ENCODE measurements at places on chromosomes 7 and 10. TPM values are rescaled to one million over a fixed set of nuclear protein-coding genes. Genes with fewer than 3 reads are reported as not detected.

DNA sequence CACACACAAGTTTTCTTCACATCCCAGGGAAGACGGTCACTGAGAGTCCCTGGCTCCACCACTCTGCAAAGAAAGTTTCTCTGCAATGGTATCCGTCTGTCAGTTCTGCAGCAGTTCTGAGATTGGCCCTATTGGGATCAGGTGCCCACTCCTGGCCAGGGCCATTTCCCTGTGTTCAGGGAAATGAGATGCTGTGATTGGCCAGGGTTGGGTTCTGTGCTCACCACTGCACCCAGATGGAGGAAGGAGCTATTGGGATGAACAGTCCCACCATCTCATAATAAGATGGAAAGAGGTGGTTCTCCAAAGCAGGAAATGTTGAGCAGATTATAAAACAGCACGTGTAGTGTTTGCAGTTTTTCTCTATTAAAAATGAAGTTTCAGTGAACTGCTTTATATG, 13.3 kb upstream of the PIP4K2A start:
- DNase-seq: no peak

GRCh38 chr7:156589808-156590207, 50.8 kb upstream of the RNF32 start:
- no peak for DNase-seq

DNA sequence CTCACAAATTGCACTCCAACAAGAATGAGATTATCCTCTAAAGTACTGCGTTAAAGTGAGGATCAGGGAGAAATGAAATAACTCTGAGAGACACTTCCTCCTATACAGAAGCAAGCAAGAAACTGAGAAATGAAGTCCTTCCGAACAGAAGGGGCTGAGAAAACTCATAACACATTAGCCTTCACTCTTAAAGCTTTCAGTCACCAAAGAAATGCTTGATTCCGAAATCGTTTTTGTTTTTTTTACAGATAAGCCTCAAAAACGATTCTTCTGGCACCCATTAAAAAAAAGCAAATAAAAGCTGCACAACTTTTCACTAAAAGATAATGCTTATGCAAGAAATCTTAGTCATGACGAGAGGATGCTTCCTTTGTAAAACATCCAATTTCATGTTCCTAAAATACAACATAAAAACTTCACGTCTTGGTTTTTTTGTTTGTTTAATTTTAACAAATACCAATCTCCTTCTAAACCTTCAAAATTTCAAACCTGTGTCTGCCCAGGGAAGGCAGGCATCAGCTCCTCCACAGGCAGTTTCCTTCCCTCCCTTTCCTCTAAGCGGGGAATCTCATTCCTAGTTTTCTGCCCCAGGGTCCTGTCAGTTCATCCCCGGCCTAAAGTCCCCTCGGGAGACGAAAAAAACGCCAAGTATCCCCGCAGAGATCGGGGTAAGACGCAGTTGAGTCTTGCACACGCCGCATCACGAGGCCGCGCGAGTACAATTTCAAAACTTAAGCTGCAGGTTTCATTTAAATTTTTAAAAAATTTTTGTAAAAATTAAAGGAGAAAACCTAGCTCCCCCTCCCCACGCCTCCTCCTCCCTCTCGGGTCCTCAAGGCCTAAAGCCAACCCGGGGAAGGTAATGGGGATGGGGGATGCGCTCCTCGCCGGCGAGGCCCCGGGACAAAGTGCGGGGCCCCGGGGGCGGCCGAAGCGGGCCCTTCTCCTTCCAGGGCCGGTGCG, 1.1 kb downstream of the BAZ1B start:
- no peak for DNase-seq

- DNase-seq: peak; percentile 75
These were observed 183.5 kb upstream of the INHBA start for GRCh38 chr7:41886262-41886900.

GRCh38 chr7:51316262-51316665, 345 bp downstream of the COBL start:
- DNase-seq: no peak

DNA sequence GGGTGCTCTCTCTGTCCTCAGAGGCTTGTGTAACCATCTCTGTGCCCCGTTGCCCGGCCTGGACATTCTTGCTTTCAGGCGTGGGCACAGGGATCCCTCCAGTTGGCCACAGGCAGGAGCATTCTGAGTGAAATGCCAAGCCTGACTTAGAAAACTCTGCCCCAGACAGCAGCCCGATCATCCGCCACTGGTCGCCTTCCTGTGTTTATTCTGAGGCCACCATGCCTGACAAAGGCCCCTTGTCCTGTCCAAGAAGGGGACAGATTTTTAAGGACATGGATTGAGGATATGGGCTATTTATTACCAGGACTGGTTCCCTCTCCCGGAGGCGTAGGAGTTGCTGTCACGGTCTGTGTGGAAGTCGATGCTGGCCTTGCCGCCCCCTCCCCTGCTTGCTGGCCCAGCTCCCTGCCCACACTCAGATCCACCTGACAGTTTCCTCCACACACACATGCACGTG, 54.3 kb downstream of the SPOCK2 start:
- DNase-seq: no peak

DNA sequence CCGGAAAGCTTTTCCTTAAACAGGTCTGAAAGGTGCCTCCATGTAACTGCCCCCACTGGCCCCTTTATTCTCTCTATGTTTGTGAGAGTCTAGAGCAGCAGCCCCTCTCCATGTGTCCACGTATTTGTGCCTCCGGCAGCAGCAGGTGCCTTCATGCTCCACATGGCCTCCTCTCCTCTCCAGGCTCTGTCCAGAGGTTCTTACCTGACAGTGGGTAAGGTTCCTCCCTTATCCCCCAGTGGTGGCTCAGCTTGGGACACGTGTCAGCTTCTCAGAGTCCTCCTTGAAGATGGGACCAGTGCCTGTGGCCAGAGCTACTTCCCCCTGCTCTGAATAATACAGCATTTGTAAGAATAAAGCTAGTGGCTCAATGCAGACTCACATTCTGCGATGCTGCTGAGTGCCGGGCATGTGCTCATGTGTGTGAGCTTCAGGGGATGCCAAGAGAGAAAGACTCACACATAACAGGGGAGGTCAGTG, 7.9 kb downstream of the CALML3 start:
- DNase-seq: no peak

DNA sequence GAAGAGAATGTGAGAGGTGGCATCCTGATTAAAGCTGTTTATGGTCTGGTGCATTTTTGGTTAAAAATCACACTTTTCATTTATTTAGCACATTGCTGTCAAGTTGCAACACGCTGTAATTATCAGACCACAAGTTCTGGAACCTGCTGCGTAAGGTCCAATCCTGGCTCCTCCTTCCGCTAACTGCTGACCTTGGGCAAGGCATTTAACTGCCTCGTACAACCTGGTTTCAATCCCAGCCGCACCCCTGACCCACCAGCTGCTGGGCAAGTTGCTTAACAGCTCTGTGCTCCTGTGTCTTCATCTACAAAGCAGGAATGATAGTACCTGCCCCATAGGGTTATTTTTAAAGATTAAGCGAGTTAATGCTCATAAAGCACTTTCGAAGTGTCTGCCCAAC, 281.8 kb downstream of the PAXIP1 start:
- no peak for DNase-seq

DNA sequence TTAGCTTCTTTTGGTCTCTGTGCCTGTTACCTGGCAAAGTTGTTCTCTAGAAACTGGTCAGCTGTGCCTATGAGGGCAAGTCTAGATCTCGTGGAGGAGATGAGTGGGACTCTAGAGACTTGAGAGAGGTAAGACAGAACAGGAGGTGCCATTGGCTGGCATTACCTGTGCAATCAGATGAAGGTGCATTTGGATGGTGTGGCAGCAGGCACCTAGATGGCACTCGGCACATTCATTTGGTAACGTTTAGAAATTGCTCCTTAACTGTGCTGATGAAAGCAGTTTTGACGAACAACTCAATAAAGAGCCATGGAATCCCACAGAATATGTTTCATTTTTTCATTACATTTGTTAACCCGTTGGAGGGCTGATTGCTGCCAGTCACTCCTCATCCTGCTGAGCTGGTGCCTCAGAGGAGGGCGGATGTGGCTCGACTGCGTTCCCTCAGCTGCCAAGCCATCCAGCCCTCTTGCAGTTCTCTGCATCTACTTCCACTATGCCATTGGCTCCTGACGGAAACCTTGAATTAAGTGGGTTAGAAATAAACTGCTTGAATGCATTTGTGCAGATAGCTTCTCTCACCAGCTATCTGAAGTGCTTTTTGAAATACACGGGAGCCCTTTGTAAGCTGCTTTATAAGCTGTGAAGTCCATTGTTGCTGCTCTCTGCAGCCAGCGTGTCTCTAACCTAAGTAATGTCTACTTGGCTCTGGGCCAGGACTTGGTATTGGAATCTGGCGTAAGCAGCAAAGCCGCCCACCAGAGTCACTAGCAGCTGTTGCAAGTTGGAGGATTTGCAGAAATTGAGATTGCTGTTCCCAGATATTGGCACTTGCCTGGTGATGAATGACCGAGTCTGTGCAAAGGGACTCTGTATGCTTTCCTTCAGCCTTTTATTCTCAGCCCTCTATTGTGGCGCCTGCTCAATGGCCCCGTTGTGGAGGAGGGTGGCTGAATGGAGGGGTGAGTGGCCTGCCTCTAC, 87.4 kb downstream of the LRRC4 start:
- DNase-seq: peak; percentile 37

GRCh38 chr10:78925800-78926319, 142.9 kb upstream of the ZMIZ1 start:
- DNase-seq: no peak

The PDE6C gene
- total RNA-seq: not detected

The ZNF32 gene
- 28.4 TPM for total RNA-seq

The CHRM2 gene
- 0.20 TPM for total RNA-seq

The TMUB1 gene
- 7.6 TPM for total RNA-seq
